ENCODE measurements at places on chromosomes 2 and 18.

GRCh38 chr2:211049321-211050018 is 493.1 kb downstream of the CPS1 start:
- no peak for DNase-seq

DNA sequence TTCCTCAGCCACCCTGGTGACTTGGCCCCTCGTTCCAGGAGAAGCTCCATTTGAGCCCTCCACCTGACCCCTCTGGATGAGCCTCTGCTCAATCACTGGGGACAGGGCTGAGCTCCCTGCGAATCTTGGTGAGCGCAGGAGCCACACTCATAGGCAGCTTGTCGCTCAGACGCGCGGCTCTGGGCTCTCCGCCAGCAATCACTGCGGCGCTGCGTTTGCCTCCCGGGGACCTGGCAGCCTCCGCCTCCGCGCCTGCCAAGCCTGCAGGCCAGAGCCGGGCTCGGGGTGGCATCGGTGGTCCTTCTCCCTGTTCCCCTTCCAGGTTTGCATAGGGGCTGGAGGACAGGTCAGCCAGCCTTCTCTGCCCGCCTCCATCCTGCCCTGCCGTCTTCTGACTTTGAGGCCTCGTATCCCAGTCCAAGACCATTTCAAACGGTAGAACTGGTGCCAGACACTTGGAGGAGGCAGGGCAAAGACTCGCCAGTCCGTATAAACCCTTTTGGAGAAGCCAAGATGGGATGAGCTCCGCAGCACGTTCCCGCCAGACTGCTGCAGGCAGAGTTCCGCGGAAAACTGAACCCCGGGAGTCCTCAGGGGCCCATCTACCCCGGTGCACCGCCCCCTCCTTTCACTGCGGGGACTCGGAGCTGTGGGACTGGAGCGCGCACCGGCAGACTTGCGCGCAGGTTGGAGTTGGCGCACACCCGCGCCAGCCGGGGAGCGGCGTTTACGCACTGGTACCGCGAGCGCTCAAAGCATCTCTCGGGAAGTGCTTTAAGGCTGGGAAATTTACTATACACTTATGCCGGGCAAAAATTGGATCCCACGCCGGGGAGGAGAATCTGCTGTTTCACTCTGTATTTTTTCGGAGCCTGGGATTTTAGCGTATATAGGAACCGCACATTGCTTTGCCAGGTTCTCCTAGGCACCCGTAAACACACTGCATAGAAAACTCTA is 1.1 kb upstream of the TACR1 start:
- peak; percentile 47 for DNase-seq

DNA sequence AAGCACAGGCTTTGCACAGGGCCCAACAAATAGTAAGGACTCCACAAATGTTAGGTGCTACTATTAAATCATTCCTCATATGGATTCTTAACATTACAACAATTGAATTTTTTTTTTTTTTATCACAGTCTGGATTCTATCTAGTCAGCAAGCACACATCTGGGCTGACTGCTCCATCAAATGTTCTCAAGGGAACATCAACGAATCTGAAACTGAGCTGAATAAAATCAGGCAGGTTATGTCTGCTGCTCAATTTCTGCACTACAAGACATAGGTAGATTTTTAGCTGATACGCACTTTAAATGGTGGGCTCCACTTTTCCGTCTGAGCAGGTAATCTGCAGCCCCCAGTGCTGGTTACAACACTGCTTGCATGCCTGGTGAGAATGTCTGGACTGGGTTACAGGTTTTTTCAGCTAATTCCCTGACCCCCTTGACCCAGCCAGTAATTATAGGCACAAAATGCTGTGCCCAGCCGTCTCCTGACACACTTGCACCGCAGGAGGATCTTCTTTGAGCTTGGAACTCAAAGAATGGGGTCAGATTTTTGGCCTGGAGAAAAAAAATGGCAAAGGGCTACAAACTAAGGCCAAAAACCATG is 44.6 kb downstream of the ADD2 start:
- no peak for DNase-seq

GRCh38 chr2:96083989-96084857 is 32.1 kb downstream of the ADRA2B start:
- DNase-seq: no peak

DNA sequence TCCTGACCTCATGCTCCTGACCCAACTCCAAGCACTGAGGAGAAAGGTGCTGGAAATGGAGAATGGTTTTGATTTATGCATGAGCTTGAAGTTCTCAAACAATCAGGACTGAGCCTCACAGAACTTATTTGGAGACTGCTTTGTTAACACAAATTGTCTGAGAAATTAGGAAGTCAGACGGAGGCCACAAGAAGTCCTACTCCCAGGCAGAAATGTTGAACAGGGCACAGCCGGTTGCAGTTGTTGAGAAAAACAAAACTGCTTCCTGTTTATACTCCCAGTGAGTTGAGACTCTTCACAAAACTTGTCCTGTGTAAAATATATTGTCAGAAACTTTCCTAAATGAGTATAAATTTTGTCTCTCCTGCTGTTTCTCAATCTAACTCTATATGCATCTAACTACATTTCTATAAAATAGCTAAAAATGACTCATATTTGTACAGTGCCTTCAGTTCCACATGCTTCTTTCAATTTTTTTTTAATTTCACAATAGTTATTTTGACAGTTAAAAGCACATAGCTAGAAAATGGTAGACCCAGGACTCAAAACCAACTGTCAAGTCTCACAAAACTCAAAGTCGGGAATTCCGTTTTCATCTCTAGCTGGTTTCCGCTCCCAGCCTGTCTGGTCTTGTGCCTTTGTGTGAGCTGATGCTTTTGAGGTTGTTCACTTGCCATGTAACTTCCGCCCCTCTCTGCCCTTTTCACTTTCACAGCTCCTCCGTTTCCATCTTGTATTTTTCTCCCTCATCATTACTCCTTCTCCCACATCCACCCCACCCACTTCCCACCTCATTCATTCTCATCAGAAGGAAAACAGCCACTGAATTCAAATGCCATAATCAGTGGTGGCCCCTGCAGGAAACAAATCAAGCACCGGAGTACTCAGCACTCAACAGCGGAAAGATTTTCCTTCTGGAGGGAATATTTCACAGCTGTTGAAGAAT is 215.0 kb downstream of the SUCLG1 start:
- DNase-seq: no peak

GRCh38 chr2:113979191-113980128 is 89.6 kb downstream of the ACTR3 start:
- DNase-seq: no peak

GRCh38 chr2:2333076-2333475 is 2.0 kb upstream of the MYT1L start:
- peak; percentile 87 for DNase-seq

DNA sequence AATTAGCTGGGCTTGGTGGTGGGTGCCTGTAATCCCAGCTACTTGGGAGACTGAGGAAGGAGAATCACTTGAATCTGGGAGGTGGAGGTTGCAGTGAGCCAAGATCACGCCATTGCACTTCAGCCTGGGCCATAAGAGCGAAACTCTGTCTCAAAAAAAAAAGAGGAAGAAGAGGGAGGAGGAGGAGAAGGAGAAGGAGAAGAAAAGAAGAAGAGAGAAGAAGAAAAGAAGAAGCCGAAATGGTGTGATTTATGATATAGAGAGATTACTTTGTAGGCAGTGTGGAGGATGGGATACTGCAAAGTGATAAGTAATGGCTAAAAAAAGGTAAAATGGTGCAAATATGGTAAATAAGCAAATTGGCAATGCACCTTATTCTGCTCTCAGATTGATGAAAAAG is 25.1 kb downstream of the THNSL2 start:
- DNase-seq: no peak

DNA sequence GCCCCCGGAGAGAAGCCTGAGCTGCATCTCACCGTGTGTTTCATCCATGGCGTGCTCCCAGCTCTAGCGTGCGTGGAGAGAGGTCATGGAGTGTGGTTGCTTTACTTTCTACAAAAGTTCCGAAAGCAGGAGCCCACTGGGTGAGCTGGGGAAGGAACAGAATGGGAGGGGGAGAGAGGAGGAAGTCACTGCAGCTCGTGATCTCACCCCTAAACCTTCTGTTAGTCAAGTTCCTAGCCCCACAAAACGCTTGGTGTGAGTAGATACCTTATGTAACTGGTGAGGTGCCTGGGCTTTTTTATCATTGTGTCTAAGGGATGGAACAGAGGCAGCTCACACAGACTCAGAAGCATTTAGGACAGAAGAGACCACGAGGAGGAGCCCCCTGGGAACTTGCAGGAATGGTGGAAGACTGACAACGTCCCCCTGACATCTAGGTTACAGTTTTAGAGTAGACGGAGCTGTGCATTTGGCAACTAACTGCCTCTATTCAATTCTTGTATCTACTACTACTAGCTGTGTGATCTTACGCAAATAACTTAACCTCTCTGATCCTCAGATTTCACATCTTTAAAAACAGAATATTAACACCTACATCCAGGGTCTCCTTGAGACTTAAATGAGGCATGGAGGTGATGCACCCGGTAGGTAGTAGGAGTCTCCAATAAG is 123.3 kb downstream of the ARL4C start:
- DNase-seq: no peak

- no peak for DNase-seq
Observed at GRCh38 chr2:190352668-190353536, 9.5 kb downstream of the INPP1 start.

GRCh38 chr2:165558832-165559231 is 89.3 kb downstream of the CSRNP3 start:
- no peak for DNase-seq

- no peak for DNase-seq
Observed at GRCh38 chr2:134333646-134334189, 79.8 kb downstream of the MGAT5 start.

- DNase-seq: no peak
Observed at GRCh38 chr2:236051806-236052205, 116.4 kb downstream of the GBX2 start.

GRCh38 chr2:190343089-190343535 is 277 bp upstream of the INPP1 start:
- DNase-seq: peak; percentile 63

DNA sequence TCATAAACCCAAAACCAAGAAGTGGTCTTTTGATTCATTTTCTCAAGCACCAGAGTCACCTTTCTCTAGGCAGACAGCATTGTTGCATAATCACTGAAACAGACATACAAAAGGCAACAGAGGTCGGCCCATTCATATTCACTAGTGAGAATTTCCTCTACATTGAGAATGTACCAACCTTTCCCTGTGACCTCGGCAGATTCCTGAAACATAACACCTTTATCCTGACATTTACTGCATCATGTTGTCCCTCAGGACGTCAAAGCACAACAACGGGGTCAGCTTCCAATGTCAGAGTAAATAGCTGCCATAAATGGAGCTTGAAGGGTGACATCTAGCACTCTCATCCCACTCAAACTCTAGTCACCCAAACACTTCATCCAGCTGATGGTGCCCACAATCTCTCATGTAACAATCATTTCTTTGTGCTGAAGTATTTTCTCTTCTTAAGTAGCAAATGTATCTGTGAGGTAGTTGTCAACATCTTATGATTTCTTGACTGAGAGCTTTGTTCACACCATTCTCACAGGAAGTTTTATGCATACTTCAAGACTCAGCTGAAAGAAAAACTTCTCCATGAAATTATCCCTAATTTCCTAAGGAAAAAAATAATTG is 802.6 kb upstream of the CHAC2 start:
- no peak for DNase-seq

DNA sequence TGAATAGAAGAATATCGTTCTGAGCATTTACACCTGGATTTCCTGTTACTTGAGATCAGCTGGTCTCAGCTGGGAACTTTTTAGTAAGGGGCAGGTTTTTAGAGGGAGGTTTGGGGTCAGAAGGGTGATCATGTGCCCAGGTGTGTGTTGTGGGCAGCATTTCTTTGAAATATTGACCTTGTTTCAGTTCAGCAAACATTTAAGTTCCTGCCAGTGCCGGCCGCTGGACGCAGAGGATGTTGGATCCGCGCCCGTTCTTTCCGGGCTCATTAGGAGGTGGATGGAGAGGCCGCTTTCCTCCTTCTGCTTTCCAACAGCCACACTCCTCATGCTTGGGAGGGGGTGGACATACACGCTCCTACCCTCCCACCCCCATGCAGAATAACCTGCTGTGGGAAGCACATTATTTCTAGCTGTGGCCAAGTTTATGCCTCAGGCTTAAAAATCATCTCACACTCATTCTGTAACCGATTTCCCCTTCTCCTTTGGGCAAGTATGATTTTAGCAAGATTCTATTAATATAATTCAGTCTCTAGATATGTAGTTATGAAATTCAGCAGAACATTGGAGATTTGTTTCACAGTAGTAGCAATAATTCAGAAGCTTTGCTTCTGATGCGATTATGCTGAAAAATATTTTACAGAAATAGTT is 131.4 kb downstream of the ZNF236 start:
- no peak for DNase-seq

GRCh38 chr2:236568068-236568921 is 1.3 kb upstream of the ACKR3 start:
- peak; percentile 37 for DNase-seq

DNA sequence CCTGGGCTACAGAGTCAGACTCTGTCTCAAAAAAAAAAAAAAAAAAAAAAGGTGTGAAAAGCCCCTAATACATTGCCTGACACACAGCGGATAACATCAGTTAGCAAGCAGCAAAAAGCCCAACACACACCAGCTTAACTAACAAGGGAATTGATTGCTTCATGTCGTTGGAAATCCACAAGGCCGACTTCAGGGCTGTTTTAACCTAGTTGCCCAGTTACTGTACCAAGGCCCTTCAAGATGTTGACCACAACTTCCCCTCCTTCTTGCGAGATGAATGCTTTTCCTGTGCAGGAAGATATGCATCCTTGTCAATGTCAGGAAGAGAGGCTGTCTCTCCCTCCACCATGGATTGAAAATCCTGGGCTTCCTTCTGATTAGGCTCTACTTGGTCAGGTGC is 202.9 kb downstream of the MIB1 start:
- no peak for DNase-seq

- no peak for DNase-seq
Observed at GRCh38 chr2:241983571-241984270, 114.2 kb downstream of the RTP5 start.

GRCh38 chr2:129133692-129134641 is 815.3 kb upstream of the HS6ST1 start:
- DNase-seq: no peak

DNA sequence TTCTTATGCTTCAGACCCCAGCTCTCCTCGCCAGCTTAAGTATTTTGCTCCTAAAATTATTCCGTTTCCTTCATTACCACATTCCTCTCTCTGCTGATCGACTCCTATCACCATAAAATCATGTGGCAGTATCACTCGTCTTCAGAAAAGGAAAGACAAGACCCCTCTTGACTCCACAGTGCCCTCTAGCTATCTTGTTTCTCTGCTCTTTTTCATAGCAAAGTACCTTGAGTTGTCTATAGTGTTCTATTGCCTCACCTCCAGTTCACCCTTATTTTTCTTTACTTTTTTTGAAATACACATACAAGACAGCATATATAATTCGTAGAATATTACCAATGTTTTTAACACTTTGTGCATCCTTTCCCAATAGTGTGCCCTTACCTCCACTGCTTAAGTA is 273.2 kb upstream of the SIX3 start:
- DNase-seq: peak; percentile 58

- no peak for DNase-seq
Observed at GRCh38 chr2:159713631-159714246, 1.4 kb downstream of the MARCHF7 start.

DNA sequence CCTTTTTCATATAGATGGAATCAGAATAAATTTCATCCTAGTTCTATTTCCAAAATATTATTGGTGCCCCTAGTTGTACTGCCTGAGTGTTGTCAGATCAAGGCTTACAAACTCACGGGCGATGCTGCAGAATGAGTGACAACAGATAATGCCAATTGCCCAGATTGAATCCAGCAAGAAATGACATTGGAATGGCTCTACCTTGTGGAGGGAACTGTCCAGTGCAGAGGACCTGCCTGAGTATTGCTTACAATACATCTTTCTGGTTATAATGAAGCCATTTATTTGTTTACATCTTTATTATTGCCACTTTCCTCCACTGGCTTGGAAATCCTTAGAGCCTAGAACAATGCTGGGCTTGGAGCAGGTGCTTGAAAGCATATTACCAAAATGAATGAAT is 7.8 kb upstream of the IL1R2 start:
- no peak for DNase-seq
